ENCODE measurements at places on chromosomes 7 and 10.

DNA sequence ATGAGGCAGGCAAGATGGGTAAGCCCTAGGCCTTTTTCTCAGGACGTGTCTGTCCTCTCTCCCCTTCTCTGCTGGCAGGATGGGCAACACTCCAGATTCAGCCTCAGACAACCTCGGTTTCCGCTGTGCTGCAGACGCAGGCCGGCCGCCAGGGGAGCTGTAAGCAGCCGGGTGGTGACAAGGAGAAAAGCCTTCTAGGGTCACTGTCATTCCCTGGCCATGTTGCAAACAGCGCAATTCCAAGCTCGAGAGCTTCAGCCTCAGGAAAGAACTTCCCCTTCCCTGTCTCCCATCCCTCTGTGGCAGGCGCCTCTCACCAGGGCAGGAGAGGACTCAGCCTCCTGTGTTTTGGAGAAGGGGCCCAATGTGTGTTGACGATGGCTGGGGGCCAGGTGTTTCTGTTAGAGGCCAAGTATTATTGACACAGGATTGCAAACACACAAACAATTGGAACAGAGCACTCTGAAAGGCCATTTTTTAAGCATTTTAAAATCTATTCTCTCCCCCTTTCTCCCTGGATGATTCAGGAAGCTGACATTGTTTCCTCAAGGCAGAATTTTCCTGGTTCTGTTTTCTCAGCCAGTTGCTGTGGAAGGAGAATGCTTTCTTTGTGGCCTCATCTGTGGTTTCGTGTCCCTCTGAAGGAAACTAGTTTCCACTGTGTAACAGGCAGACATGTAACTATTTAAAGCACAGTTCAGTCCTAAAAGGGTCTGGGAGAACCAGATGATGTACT, 13.1 kb downstream of the PHKG1 start:
- no peak for DNase-seq

- DNase-seq = no peak
These were observed 688 bp downstream of the ORAI2 start for GRCh38 chr7:102434039-102434486.

DNA sequence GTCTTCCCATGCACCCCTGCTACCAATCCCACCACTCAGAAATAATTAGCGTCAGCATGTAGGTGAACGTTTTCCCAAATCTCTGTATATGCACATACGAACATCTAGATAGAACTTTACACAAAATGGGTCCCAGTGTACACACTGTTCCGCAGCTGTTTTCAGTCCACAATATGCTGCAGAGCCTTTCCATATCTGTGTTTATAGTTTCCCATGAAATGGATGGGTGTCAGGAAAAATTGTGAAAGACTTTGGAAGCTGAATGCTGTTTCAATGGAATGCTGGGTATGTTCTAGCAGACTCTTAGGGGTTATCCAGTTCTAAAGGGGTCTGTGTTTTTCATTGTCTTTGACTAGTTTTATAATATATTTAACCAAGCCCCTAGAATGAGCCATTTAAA, 13.8 kb downstream of the GRK5 start:
- DNase-seq = no peak

DNA sequence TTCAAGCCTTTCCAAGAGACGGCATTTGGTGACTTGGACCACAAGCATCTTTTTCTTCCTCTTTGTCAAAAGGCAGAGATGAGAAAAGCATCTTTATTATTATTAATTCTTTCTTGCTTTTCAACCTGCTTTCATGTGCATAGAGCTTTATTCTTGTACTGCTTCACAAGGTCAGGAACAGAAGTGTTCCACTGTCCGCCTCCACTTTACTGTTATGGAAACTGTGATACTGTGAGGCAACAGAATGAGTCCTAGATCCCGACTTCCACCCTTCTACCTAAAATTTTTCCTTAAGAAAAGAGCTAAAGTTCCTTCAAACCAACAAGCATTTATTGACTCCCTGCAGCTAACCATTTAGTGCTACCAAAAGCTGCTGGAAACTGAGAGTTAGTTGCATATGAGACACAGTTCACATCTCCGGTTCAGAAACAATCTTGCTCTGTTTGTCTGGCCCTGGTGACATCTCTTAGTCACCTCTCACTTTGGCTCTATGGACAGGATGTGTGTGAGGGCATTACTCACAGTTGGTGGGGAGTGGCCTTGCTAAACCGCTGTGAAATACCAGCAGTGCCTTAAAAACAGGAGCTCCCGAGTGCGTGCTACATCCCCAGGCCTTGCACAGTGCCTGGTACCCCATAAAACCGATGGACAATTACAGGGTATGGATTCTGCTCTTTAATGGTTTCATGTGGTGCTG, 77.1 kb upstream of the TRIL start:
- DNase-seq = no peak

GRCh38 chr7:126185959-126186580, 1066.7 kb downstream of the GRM8 start:
- no peak for DNase-seq

- DNase-seq = no peak
These were observed 72.1 kb upstream of the TNRC18 start for GRCh38 chr7:5495581-5496375.

GRCh38 chr7:1024876-1025742, 19.2 kb upstream of the GPR146 start:
- no peak for DNase-seq

- no peak for DNase-seq
These were observed 55.4 kb upstream of the MKRN1 start for GRCh38 chr7:140534743-140535142.

- no peak for DNase-seq
These were observed at the start of gene SGCE for GRCh38 chr7:94655848-94656657. TSS of gene SGCE (minus strand) at chr7:94656133. CDS start at chr7:94656098, 35 bp downstream.

DNA sequence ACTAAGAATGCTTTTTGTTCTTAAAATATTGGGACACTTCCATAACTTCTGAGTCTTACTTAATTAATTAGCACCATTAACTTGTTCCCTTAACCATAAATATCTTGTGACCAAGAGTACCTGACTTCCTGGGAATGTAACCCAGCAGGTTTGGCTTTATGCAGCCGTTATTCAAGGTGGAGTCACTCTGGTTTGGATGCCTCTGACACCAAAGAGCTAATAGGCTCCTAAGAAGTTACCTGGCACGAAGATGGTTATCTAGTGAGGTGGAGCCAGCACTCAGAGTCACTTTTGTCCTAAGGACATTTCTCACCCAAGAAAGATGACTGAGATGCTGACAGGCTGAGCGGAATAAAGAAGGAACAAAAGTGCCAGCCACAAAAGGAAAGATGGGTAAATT, 172.3 kb downstream of the C1GALT1 start:
- DNase-seq = no peak

DNA sequence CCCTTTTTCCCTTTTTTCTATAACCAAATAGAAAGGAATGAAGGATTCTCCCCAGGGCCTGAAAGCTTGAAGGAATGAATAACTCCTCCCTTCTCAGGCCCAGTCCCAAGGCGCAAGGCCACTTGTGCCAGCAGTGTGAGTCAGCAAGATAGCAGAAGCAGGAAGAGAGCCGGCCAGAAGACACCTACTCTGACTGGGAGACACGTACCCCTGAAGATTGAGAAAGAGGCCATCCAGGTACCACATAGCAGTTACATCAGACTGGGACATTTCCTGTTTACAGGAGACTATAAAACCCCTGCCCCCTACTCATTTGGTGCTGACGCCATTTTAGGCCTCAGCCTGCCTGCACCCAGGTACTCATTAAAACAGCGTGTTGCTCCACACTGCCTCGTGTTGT, 65.5 kb downstream of the LRRC17 start:
- DNase-seq = peak; percentile 39

Measured in GF-D8 (cell line).